BJ (cell line): ENCODE measurements at places on chromosomes 11 and 22. TPM values are rescaled to one million over a fixed set of nuclear protein-coding genes. Genes with fewer than 3 reads are reported as not detected.

- no peak for DNase-seq
Observed at GRCh38 chr11:133934096-133934495, 22.7 kb downstream of the IGSF9B start.

GRCh38 chr11:102564110-102564509, 33.6 kb upstream of the MMP7 start:
- peak; percentile 38 for DNase-seq

DNA sequence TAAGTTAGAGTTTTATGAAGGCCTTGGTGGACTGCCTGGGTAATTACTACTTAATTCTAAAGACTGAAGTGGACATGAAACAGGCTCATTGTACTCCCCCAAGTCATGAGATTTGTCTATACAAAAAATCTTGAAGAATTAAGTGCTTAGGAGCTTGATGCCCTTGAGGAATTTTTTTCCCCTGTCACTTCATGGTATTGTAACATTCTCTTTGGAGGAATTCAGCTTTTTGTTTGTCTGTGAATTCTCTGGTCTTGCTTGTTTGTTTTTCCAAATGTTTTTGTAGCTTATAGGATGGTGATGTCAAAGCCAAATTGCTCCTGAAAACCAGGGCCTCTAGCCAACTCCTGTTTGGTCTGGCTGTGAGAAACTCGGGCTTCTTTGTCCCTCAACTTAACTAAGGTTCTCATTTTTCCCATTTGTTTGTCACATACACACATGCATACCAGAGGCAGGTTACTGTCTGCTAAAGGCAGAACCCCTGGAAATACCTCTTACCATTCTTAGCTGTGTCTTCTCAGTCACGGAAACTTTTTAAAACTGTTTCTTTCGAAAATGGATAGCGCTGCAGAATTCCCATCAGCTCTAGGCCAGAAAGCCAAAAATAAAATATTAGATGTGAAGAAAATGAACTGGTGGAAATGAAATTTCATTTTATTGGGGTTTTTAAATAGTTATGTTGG, 66.9 kb downstream of the AMOTL1 start:
- no peak for DNase-seq

The CST6 gene
- polyA plus RNA-seq, result 4.8 and 5.9 TPM in 2 replicates

The TNNI2 gene
- not detected in 2 replicates for polyA plus RNA-seq

The OSBP2 gene
- 0.38 and 0.77 TPM in 2 replicates for polyA plus RNA-seq

The CRYAB gene
- 76.7 and 83.6 TPM in 2 replicates for polyA plus RNA-seq
